ENCODE measurements at places on chromosomes 5 and 9. TPM values are rescaled to one million over a fixed set of nuclear protein-coding genes. Genes with fewer than 3 reads are reported as not detected.

TAF11L10 gene
- total RNA-seq, result not detected

CNTFR gene
- 0.56 TPM for total RNA-seq

ACER2 gene
- total RNA-seq, result 10.5 TPM

IL4 gene
- total RNA-seq, result not detected

UBQLN1 gene
- total RNA-seq, result 59.1 TPM

GHR gene
- total RNA-seq, result 5.2 TPM

GPR107 gene
- 23.6 TPM for total RNA-seq

ARID3C gene
- 0.34 TPM for total RNA-seq

IL3 gene
- not detected for total RNA-seq

LIFR gene
- total RNA-seq, result 24.1 TPM

B4GALT1 gene
- 88.1 TPM for total RNA-seq

PCDHA9 gene
- total RNA-seq, result 0.05 TPM

PKN3 gene
- total RNA-seq, result 1.2 TPM

PCDHA1 gene
- not detected for total RNA-seq

AIF1L gene
- 0.75 TPM for total RNA-seq

HAVCR1 gene
- not detected for total RNA-seq

HACD4 gene
- total RNA-seq, result 1.3 TPM

PCDHA12 gene
- 0.34 TPM for total RNA-seq

PCDHGA7 gene
- 9.9 TPM for total RNA-seq

EMB gene
- 1.0 TPM for total RNA-seq

LMBRD2 gene
- 7.5 TPM for total RNA-seq

SPOUT1 gene
- 17.9 TPM for total RNA-seq

LCN1 gene
- not detected for total RNA-seq

GFI1B gene
- not detected for total RNA-seq

CBY3 gene
- not detected for total RNA-seq

TRIM7 gene
- total RNA-seq, result 0.29 TPM

Measured in cardiac ventricle fibroblast (primary cell).